NCI-H187 (cell line): ENCODE measurements at places on chromosomes 2 and 18.

DNA sequence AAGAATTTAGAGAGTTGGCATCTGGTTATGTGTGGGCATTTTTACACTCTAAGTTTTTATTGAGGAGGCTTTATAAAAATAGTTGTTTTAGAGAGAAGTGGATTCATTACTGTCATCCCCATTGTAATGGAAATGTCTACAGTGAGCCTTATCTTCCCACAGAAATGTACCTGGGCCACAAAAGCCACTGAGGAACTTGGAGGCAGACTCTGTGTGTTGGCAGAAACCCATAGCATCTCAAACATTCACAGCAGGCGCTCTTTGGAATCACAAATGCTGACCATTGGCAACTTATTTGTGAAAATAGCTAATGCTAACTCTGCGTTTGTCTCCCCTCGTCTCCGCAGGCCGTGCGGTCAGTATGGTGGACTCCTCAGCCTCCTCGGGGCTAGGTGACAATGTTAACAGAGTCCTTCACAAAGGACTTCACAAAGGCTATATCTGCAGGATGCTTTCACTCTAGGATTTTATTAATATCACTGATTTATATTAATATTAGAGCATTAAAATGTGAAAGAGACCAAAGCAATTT, 689.1 kb upstream of the POU3F3 start:
- DNase-seq, result no peak

- no peak for DNase-seq
Observed at GRCh38 chr18:34773961-34774766, 64.1 kb downstream of the DTNA start.

DNA sequence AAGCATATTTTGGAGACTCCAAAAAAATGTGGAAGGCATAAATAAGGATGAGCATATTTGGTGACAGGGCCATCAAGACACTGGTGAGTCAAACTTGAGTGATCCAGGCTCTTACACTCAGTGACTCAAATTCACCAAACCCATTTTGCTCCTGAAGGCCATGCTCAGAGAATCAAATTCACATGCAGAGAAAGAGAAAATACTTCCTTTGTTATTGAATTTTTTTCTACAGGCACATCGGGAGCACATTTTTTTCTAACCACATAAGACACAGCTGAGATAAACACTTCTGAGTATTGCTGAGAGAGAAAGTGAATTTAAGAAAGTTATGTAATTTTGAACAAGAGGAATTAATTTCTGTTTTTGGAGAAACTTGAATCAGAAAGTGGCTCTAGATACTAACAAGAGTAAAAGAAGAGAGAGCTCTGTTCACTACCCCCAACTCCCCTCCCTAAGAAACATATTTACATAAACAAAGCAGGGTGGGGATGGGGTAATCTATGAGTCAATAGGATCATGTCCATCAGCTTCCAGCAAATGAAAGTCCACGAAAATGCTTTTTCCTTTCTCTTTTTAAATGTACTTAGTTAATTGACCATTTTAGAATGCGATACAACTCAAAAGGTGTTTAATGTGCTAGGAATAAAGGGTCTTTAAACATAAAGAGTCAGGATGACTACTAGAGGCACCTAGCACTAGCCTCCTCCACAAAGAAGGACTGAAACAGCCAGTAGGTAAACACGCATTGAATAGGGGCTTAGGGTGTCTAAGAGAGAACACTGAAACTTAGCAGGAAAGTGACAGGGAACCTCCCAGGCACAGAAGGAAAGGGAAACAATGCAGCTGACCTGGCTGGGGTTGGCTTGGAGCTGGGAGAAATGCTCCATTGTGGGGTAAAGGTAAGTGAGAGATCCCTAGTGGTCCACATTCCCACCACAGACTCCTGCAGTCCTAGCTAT, 152.3 kb downstream of the KCNE4 start:
- DNase-seq, result no peak

- DNase-seq, result no peak
Observed at GRCh38 chr2:240220371-240220770, 79.9 kb upstream of the OTOS start.

DNA sequence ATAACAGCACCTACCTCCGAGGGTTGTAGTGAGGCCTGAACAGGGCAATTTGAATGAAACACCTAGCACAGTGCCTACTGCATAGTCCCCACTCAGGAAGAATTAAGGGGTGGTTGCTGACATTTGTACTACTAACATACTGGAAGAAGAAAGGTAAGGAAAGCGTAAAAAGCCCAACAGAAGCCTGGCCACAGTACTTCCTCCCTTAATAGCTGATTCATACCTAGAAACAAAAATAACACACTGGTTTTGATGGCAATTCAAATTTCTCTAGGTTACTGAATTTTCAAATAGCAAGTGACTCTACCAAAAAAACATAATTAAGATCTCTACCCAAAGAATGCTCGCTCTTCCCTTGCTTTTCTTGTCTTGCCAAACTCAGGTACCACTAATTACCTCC, 16.2 kb downstream of the SUCLG1 start:
- no peak for DNase-seq

- peak; percentile 14 for DNase-seq
Observed at GRCh38 chr18:76822506-76823160, at the start of gene ZNF236. Gene ZNF236, plus strand, starts transcription at chr18:76822557. Its CDS starts 51 bp downstream, at chr18:76822608.

DNA sequence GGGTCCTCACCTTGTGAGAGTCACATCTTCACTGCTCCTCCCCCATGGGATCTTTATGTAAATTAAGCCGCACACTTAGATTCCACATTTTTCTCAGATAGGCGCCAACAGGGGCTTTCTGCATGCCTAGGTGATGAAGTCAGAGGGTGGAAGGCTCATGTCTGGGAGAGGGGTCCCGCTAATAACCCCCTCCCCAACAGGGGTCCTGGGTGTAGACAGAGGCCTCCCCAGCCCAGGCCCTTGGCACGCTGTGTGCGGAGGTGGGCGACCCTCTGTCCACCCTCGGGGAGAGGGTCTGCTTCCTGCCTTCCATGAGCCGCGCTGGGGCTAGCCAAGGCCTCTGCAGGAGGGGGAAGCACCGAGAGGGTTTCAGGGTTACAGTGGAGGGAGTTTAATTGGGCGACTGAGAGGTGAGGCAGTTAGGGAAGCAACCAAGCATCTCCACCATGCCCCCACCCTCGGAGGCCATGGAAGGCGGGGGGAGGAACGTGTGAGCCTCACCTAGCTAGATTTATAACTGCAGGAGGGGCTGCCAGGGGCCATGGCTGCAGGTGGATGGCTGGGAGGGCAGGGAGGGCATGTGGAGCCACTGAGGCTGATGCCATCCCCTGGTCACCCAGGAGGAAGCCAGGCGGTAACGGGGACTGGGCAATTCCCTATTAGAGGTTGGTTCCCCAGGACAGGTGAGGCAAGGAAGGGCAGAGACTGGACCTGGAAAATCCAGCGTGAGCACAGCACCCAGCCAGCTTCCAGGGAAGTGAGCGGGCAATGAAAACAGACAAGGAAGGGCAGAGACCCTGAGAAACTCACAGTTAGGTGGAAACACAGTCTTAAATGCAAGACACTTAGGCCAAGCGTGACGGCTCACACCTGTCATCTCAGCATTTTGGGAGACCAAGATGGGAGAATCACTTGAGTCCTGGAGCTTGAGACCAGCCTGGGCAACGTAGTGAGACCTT, 7.7 kb upstream of the PXDN start:
- no peak for DNase-seq

- no peak for DNase-seq
Observed at GRCh38 chr2:105812180-105813044, 67.7 kb downstream of the NCK2 start.

GRCh38 chr2:98039085-98039756, 43.5 kb upstream of the TMEM131 start:
- DNase-seq, result no peak
